ENCODE measurements at places on chromosomes 4 and X. TPM values are rescaled to one million over a fixed set of nuclear protein-coding genes. Genes with fewer than 3 reads are reported as not detected.

- no peak for DNase-seq
- no peak overlapping the region for H3K27ac ChIP-seq
- no peak overlapping the region for H3K4me3 ChIP-seq
- H3K27me3 ChIP-seq: no peaks in the 10 kb centered on the region
- no peaks in the 10 kb centered on the region for H3K4me1 ChIP-seq
Observed at GRCh38 chr4:122836941-122837340, 10.3 kb downstream of the FGF2 start.

DNA sequence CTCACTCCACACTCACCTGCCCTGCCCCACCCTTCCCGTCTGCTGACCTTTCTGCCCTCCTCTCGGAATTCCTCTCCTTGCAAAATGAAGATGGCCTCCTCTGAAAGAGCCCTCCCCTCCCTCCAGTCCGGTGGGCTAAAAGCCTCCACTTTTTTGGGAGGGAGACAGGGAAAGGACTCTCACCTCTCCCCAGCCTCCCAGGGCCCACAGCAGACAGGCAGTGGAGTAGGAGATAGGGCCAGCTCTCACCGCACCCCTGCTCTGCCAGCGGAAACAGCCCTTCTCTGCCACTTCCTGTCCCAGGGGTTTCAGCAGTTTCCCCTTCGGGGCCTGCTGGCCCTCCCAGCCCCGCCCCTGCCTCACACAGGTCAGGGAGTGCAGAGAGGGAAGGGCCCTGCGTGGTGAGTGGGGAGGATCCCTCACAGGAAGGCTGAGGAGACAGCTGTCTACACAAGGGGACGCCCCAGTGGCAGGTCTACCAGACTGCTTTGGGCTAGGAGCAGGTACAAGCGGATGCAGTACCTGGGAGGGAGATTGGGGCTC, 18.2 kb downstream of the ELF4 start:
- H3K4me3 ChIP-seq: no peak overlapping the region
- peak overlapping the region; percentile 68 for H3K27ac ChIP-seq
- peak; percentile 82 for DNase-seq
- no peaks in the 10 kb centered on the region for H3K27me3 ChIP-seq

DNA sequence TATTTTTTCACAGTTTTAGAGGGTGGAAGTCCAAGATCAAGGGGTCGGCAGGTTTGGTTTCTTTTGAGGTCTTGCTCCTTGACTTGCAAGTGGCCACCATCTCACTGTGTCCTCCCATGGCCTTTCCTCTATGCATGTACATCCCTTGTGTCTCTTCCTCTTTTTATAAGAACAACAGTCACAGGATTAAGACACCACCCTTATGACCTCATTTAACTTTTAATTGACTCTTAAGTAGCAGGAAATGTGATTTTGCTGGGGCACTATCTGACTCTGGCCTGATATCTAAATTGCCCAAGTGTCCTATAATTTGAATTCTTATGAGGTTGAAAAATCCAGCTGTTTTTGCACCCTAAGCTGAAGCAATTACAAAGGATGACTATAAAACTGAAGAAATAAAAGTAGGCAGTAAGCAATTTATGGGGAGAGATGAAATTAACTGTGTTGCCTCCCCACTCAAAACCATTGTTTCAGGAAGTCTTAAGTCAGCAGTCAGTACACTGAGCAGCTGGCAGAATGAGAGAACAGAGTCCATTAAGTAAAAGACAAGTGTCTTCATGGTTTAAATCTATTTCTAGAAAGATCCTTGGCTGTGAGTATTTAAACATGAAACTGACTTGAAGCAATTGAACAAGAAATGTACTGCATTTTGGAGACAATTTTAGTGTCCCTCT, 601.3 kb downstream of the SPRY1 start:
- H3K36me3 ChIP-seq: no peaks in the 10 kb centered on the region
- no peaks in the 10 kb centered on the region for H3K27me3 ChIP-seq
- H3K4me1 ChIP-seq: no peaks in the 10 kb centered on the region
- H3K4me3 ChIP-seq: no peak overlapping the region
- no peak for DNase-seq

DNA sequence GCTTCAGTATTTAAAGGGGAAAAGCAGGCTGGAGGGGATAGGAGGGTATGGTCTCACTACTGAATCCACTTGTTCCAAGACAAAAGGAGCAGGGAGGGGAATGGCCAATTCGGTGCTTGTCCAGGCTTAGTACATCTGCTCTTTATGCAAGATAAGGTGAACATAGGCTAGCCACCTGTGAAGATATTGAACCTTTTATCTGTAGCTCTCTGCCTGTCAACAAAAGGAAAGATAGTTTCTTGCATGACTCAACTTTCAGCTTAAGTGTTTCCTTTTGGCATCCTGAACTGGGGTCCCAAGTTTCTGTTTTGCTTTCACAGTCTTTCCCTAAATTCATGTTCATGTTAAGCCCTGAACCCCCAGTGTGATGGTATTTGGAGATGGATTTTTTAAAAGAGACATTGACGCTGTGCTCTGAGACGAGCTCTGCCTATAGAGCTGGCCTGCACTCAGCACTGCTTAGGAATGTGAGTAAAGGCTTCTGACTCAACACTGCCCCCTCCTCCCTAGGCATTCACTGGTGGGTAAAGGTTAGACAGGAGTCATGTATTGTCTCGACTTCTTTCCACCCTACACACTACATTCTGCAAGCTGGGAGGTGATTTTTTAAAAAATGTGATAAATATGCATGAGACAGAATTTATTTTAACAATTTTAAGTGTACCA, 28.2 kb downstream of the FAM149A start:
- H3K4me3 ChIP-seq: no peak overlapping the region
- H3K4me1 ChIP-seq: peaks cover 16% of the 10 kb centered on the region
- H3K27me3 ChIP-seq: no peaks in the 10 kb centered on the region
- H3K27ac ChIP-seq: no peak overlapping the region
- H3K36me3 ChIP-seq: no peaks in the 10 kb centered on the region

- H3K4me3 ChIP-seq: no peak overlapping the region
- DNase-seq: no peak
- no peaks in the 10 kb centered on the region for H3K27me3 ChIP-seq
- no peaks in the 10 kb centered on the region for H3K4me1 ChIP-seq
- no peaks in the 10 kb centered on the region for H3K36me3 ChIP-seq
- no peak overlapping the region for H3K27ac ChIP-seq
Observed at GRCh38 chrX:40960041-40960440, 125.2 kb upstream of the USP9X start.

DNA sequence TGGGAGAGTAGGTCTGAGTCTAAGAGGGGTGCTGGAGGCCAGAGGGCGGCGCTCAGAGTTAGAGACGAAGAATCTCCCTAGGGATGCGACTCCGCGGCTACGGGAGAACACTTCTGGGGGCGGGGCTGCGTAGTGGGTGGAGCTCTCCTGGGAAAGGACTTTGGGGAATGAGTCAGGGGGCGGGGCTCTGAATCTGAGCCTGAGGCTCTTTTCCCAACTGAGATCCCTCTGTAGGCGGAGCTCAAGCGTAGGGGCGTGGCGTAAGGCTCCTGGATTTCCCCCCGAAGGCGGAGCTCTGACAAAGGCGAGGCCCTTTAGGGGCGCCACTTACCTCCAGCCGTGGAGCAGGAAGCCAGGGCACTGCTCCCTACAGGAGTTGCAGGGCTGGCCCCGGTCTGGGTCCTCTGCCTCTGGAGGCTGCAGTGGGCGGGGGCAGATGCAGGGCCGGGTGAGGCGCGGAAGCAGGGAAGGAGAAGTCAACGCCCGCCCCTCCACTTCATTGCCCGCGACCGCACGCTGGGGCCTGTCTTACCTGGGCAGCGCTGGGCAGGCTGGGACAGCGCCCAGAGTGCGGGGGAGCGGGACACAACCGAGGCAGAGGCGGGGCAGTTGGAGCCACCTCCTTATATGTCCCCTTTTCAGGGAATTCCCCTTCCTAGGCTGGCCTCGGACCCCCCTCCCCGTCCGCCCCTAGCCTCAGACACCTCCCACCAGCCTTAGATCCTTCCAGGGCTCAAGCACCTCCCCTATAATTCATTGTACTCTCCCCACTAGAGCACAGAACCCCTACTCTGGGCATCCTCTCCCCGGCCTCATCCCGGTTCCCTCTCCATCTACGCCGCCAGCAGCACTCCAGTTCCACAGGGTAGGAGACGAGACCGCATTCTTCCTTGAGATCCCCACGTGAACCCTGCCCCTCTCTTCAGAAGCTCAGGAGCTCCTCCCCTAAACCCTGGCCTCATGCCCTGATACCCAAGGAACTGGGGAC, 1.6 kb downstream of the PRICKLE3 start:
- H3K4me1 ChIP-seq: peaks cover 9% of the 10 kb centered on the region
- H3K27me3 ChIP-seq: no peaks in the 10 kb centered on the region
- DNase-seq: peak; percentile 96
- peak overlapping the region; percentile 58 for H3K4me3 ChIP-seq

- no peak overlapping the region for H3K4me3 ChIP-seq
- no peaks in the 10 kb centered on the region for H3K27me3 ChIP-seq
- no peak for DNase-seq
Observed at GRCh38 chr4:37157476-37158167, 86.9 kb upstream of the NWD2 start.

DNA sequence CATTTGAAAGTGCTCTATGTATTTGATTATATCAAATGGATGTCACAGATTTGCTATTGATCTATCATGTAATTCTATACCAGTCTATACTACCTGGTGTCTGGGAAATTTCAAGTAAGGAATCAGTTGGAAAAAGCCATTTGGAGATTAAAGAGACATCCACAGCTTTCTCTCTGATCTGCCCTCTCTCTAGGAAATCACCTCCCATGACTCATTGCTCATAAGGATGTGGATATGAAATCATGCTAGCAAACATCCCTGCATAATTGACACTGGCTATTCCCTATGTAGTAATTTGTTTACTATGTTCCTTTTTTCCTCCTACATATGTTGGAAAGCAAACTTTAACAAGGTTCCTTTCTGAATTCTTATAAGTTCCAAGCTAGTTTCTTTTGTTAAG, 94.3 kb downstream of the TEX13A start:
- H3K27me3 ChIP-seq: no peaks in the 10 kb centered on the region
- no peaks in the 10 kb centered on the region for H3K4me1 ChIP-seq
- H3K27ac ChIP-seq: no peak overlapping the region
- no peak for DNase-seq

- no peak overlapping the region for H3K4me3 ChIP-seq
- no peaks in the 10 kb centered on the region for H3K36me3 ChIP-seq
- peak; percentile 61 for DNase-seq
Observed at GRCh38 chrX:70664726-70665125, 220.1 kb downstream of the DLG3 start.

DNA sequence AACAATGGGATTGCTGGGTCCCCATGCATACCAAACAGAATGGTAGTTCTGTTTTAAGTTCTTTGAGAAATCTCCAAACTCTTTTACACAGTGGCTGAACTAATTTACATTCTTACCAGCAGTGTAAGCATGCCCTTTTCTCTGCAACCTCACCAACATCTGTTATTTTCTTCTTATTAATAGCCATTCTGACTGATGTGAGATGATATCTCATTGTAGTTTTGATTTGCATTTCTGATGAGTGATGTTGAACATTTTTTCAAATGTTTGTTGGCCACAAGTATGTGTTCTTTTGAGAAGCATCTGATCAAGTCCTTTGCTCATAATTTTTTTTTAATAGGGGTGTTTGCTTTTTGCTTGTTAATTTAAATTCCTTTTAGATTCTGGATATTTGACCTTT, 41.2 kb upstream of the ZMAT1 start:
- H3K27ac ChIP-seq: no peak overlapping the region
- H3K4me1 ChIP-seq: no peaks in the 10 kb centered on the region
- H3K36me3 ChIP-seq: no peaks in the 10 kb centered on the region
- no peaks in the 10 kb centered on the region for H3K27me3 ChIP-seq

DNA sequence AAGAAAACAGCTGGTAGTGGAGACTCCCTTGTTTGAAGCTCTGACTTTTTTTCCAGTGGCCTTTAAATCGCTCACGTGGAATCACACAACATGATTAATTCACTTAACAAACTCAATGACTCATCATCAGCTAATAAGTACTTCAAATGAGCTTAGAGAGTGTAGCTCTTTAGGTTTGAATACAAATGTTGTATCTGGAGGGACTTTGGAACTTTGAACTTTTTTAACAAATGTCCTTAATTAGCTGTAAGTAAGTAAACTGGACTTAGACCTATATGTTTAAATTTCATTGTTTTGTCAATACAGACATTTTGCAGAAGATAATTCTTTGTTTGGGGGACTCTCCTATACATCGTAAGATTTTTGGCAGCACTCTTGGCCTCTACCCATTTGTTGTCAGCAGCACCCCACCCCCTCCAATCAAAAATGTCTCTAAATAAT, 581.1 kb downstream of the SPRY1 start:
- DNase-seq: peak; percentile 51
- H3K4me3 ChIP-seq: no peak overlapping the region
- H3K27ac ChIP-seq: no peak overlapping the region

- no peaks in the 10 kb centered on the region for H3K36me3 ChIP-seq
- peak; percentile 34 for DNase-seq
- H3K4me3 ChIP-seq: no peak overlapping the region
- no peak overlapping the region for H3K27ac ChIP-seq
- peaks cover 4% of the 10 kb centered on the region for H3K27me3 ChIP-seq
- H3K4me1 ChIP-seq: no peaks in the 10 kb centered on the region
Observed at GRCh38 chrX:72054779-72055489, 76.8 kb downstream of the RTL5 start.

GRCh38 chrX:38985375-38985774, 184.1 kb downstream of the MID1IP1 start:
- no peaks in the 10 kb centered on the region for H3K27me3 ChIP-seq
- DNase-seq: no peak
- H3K36me3 ChIP-seq: no peaks in the 10 kb centered on the region
- H3K4me1 ChIP-seq: peaks cover 25% of the 10 kb centered on the region
- H3K4me3 ChIP-seq: no peak overlapping the region

- H3K4me1 ChIP-seq: no peaks in the 10 kb centered on the region
- no peak overlapping the region for H3K27ac ChIP-seq
- H3K4me3 ChIP-seq: no peak overlapping the region
- no peak for DNase-seq
- H3K27me3 ChIP-seq: no peaks in the 10 kb centered on the region
Observed at GRCh38 chr4:33837043-33837838, 2407.1 kb downstream of the ARAP2 start.

- no peaks in the 10 kb centered on the region for H3K27me3 ChIP-seq
- H3K27ac ChIP-seq: no peak overlapping the region
- H3K36me3 ChIP-seq: no peaks in the 10 kb centered on the region
- H3K4me1 ChIP-seq: no peaks in the 10 kb centered on the region
- no peak overlapping the region for H3K4me3 ChIP-seq
Observed at GRCh38 chr4:123701131-123701575, 304.6 kb downstream of the SPRY1 start.

- H3K4me1 ChIP-seq: no peaks in the 10 kb centered on the region
- no peak overlapping the region for H3K4me3 ChIP-seq
- DNase-seq: no peak
- no peak overlapping the region for H3K27ac ChIP-seq
- no peaks in the 10 kb centered on the region for H3K27me3 ChIP-seq
Observed at GRCh38 chrX:65451663-65452062, 82.9 kb downstream of the LAS1L start.

Gene NR0B1
- not detected for total RNA-seq

Gene SAGE1
- not detected for total RNA-seq

Gene GASK1B
- 128 TPM for total RNA-seq

Gene ZIC3
- not detected for total RNA-seq

Gene NDP
- not detected for total RNA-seq

Gene MPC1L
- total RNA-seq: not detected

Gene TMPRSS11D
- total RNA-seq: not detected

Gene ACE2
- not detected for total RNA-seq

Gene CDKN2AIP
- 44.3 TPM for total RNA-seq

Gene SERPINA7
- total RNA-seq: not detected

All from stomach (tissue), 19 donors.